ENCODE measurements at places on chromosomes 7 and 10.

GRCh38 chr10:7734821-7735220 is 31.7 kb downstream of the ITIH2 start:
- DNase-seq, result no peak

GRCh38 chr7:14430926-14431325 is 441.5 kb upstream of the ETV1 start:
- DNase-seq, result no peak

DNA sequence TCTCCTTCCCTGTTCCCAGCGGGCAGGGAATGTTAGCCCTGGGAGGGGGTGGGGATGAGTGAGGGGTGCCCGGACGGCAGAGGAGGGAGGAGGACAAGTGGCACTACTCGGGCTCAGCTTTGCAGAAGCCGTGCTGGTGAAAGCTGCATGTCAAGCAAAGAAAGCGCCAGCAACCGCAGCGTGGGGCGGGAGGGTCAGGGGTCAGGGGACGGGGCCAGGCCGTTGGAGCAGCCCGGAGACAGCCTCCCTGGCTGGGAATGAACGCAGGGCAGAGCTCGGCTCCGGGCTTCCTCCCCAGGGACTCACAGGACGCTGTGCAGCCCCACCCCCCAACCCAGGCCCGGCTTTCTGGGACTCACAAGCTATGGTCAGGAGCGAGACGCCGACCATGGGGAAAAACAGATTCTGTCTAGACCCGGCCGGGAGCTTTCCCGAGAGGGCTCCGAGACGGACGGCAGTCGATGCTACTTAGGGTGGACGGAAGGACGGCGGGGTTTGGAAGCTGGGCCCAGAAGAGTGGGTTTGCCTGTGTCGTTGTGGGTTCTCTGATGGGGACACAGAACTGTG is 113.4 kb downstream of the VIPR2 start:
- DNase-seq, result no peak

- DNase-seq, result no peak
These were observed 528.7 kb downstream of the GRM8 start for GRCh38 chr7:126723966-126724544.

DNA sequence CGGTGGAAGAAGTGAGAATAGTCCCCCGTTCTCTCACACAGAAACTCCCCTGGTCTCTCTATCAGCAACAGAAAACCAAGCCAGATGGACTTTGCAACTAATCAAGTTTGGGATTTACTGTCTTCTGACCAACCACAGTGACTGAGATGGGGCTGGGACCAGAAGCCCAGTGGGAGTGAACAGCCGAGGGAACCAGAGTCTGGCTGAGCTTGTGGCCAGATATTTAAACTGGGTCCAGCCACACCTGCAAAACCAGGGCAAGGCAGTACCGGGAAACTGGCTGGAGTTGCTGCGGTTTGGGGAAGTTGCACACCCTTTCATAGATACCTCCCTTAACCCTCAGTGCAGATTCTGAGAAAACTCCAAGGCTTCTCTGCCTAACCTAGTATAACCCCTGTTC is 6.0 kb downstream of the GSTK1 start:
- no peak for DNase-seq

- DNase-seq, result no peak
These were observed 54.2 kb downstream of the FOXP2 start for GRCh38 chr7:114468844-114469243.

DNA sequence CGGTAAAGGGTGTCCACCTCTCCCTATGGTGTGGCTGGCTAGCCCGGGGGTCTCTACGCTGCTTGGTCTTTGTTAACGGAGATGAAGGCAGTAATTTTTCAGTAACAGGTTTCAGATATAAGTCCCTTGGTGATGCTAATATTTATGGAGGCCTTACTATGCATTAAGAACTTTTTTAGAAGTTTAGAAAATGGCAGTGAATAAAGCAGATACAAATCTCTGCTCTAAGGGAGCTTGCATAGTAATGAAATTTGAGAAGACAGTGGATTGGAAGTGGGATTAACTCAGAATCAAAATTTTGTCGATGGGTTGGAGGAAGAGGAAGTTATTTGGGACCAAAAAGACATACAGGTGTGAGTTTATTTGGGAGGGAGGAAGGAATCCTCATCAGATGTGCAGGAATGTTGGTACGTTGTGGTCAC is 445 bp downstream of the SSBP1 start:
- no peak for DNase-seq

DNA sequence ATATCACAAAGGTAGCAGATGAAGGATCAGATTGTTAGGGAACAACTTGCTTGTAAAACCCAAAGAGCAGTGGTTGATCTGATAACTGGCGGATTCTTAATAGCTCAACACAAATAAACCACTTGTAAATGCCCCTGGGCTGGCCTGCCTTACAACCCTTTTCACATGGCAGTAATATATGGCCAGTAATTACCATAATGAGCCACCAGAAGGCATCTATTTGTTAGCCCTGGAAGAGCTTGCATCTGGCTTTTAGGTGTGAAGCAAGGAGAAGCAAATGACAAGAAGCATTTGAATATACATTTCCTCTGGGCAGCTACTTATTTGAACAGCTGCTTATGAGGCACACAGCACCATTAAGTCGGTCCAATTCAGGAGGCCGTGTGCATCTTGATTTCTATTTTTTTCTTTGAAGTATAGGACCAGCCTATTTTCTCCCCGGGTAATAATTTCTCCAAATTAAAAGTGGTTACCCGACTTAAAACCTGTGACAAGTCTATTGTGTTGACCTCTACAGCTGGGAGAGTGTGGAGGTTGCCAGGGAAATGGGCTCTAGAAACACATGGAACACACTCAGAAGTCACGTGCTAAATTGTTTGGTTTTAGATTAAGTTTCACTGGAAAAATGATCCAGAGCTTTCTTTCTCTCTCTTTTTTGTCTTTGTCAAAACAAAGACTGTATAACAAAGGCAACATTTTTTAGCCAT is 113.4 kb downstream of the SEM1 start:
- DNase-seq, result peak; percentile 99

- DNase-seq, result no peak
These were observed 9.7 kb upstream of the GDF10 start for GRCh38 chr10:47290338-47290737.

- no peak for DNase-seq
These were observed 8.8 kb downstream of the ADAMTS14 start for GRCh38 chr10:70680899-70681730.

DNA sequence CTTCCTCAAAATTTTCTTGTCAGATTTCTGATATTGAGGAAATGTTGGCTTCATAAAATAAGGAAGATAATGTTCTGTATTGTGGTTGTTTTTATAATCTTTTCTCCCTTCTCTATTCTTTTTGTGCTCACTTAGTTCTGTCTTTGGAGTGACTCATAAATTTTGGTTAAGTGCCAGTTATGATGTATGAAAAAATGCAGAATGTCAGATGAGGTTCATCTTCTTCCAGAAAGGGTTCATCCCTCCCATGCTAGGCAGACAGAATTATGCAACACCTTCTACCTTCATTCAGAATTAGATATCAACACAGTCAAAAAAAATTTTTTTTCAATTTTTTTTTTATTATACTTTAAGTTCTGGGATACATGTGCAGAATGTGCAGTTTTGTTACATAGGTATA is 36.6 kb upstream of the CYP2C19 start:
- no peak for DNase-seq

- DNase-seq, result no peak
These were observed 66.4 kb downstream of the MINDY4 start for GRCh38 chr7:30837581-30837980.

- no peak for DNase-seq
These were observed 51.8 kb downstream of the RASGEF1A start for GRCh38 chr10:43214956-43215561.
